ENCODE measurements at places on chromosomes 7 and 10. TPM values are rescaled to one million over a fixed set of nuclear protein-coding genes. Genes with fewer than 3 reads are reported as not detected.

- no peaks in the 10 kb centered on the region for H3K36me3 ChIP-seq
- H3K27ac ChIP-seq, result no peak overlapping the region
- peaks cover 6% of the 10 kb centered on the region for H3K27me3 ChIP-seq
Observed at GRCh38 chr10:93309062-93309461, 173.1 kb downstream of the MYOF start.

- H3K27ac ChIP-seq, result no peak overlapping the region
- no peaks in the 10 kb centered on the region for H3K4me1 ChIP-seq
- no peaks in the 10 kb centered on the region for H3K36me3 ChIP-seq
Observed at GRCh38 chr10:47331491-47331890, 9.2 kb downstream of the GDF2 start.

GRCh38 chr10:123781956-123782500 is 109.6 kb downstream of the CPXM2 start:
- no peaks in the 10 kb centered on the region for H3K36me3 ChIP-seq
- DNase-seq, result no peak
- H3K27me3 ChIP-seq, result peaks cover 23% of the 10 kb centered on the region

DNA sequence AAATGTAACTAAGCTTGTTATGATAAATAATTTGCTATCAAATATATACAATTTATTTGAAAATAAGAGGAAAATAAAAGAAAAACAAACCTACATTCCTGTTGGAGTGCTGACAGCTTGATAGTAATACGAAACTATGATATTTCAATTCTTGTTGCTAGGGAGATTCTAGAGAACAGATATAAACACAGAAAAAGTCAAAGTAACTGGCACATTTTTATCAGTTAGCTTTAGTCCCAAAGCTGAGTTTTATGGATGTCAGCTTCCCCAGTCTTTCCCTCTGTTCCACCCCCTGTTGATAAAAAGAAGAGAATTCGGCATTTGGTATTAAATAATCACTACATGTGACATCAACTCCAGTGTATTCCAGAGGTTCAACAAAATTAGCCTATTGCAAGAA is 1134.0 kb downstream of the XPNPEP1 start:
- no peak overlapping the region for H3K27ac ChIP-seq
- H3K27me3 ChIP-seq, result no peaks in the 10 kb centered on the region
- H3K36me3 ChIP-seq, result no peaks in the 10 kb centered on the region
- DNase-seq, result no peak
- no peak overlapping the region for H3K4me3 ChIP-seq

DNA sequence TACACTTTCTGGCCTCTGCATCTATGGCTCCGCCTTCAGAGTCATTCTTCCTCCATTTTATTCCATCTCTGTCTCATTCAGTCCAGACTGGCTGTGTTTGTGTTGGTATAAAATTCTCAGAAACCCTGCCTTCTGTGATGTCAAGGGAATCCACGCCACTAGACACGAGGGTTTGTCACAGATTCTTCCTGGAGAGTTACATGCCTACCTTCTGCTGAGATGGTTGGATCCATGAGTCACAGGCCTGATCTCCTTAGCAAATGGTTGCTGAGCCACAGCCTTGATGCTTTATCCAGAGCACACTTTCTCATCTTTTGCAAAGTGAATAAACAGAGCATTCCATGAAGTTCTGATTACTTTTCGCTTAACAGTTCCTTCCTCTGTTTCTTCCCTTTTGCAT is 35.9 kb upstream of the TSPAN33 start:
- no peaks in the 10 kb centered on the region for H3K4me1 ChIP-seq
- H3K27me3 ChIP-seq, result no peaks in the 10 kb centered on the region
- DNase-seq, result no peak
- no peak overlapping the region for H3K27ac ChIP-seq
- no peak overlapping the region for H3K4me3 ChIP-seq
- no peaks in the 10 kb centered on the region for H3K36me3 ChIP-seq

DNA sequence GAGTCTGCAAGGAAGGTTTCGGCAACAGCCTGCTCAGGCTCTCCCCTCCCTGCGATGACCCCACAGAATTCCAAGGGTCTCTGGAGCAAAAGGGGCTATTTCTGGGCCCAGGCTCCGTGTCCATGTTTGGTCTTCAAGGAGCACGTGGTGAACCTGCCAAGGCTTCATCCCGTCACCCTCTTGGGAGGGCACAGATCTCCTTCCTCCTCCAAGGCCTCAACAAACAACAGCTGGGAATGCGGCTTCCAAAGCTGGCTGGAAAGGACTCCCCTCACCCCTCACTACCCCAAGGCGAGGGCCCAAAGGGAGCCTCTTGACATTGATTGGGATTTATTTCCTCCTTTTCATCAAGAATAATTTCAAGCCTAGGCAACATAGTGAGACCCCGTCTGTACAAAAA is 14.0 kb upstream of the KPNA7 start:
- no peaks in the 10 kb centered on the region for H3K36me3 ChIP-seq
- H3K4me3 ChIP-seq, result no peak overlapping the region
- peak overlapping the region; percentile 46 for H3K27ac ChIP-seq
- H3K27me3 ChIP-seq, result no peaks in the 10 kb centered on the region
- DNase-seq, result no peak

DNA sequence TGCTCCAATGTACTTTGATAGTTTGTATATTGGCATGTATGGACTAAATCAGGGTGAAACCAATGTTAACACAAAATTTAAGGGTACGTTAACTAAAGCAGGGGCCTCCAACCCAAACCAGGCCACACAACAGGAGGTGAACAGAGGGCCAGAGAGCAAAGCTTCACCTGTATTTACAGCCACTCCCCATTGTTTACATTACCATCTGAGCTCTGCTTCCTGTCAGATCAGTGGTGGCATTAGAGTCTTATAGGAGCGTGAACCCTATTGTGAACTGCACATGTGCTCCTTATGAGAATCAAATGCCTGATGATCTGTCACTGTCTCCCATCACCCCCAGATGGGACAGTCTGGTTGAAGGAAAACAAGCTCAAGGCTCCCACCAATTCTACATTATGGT is 62.0 kb upstream of the SCIN start:
- no peak overlapping the region for H3K27ac ChIP-seq
- no peaks in the 10 kb centered on the region for H3K36me3 ChIP-seq
- no peak overlapping the region for H3K4me3 ChIP-seq
- no peaks in the 10 kb centered on the region for H3K4me1 ChIP-seq

AOAH gene
- polyA plus RNA-seq, result 288 TPM

MUC3A gene
- not detected for polyA plus RNA-seq

SDHAF3 gene
- 36.8 TPM for polyA plus RNA-seq

ZNF25 gene
- 5.7 TPM for polyA plus RNA-seq

Data from immature natural killer cell (primary cell).